ENCODE measurements at places on chromosomes 3 and 15.

- no peak for DNase-seq
Measured at GRCh38 chr3:58989163-58989562, 60.7 kb downstream of the CFAP20DC start.

DNA sequence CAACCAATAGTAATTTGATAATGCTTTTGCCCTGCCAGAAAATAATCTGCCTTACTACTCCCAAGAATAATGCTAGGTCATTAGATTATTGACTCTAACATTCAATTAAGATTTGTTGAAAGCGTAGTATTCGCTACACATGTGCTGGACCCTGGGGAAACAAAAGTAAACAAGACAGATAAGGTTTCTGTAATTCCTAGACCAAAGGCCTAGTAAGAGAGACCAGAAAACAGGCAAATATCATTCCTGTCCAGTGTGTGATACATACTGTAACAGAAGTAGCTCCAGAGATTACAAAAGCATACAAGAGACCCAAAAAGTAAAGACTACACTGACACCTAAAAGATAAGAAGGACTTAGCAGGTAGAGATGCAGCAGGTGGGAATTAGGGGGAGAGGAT, 60.8 kb downstream of the PLOD2 start:
- no peak for DNase-seq

GRCh38 chr3:81951106-81951505, 189.7 kb upstream of the GBE1 start:
- no peak for DNase-seq

DNA sequence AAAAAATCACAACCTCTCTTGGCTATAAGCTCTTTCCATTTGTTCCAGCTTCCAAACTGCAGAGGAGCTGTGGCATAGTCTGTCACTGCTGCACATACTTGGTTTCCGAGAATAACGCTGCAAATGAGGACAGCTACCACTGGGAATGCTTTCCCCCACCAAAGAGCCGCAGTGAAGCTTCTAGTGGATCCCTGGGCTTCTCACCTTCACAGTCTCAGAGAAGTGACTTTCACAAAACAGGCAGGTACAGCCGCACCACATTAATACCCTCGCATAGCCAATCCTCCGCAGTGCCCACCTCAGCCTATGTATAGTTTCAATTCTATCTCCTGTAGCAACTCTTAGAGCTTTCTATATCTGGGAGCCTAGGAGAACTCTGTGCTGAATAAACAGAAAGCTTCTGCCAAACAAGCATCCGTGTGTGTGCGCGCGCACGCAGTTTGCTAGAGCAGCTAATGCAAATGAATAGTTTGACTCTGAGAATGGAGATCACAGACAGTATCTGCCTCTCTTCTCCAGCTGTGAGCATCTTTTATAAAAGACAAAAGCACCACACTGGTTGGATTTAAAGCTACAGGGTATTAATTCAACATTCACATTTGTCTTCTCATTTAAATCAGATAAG, 81.9 kb upstream of the PLXND1 start:
- no peak for DNase-seq

DNA sequence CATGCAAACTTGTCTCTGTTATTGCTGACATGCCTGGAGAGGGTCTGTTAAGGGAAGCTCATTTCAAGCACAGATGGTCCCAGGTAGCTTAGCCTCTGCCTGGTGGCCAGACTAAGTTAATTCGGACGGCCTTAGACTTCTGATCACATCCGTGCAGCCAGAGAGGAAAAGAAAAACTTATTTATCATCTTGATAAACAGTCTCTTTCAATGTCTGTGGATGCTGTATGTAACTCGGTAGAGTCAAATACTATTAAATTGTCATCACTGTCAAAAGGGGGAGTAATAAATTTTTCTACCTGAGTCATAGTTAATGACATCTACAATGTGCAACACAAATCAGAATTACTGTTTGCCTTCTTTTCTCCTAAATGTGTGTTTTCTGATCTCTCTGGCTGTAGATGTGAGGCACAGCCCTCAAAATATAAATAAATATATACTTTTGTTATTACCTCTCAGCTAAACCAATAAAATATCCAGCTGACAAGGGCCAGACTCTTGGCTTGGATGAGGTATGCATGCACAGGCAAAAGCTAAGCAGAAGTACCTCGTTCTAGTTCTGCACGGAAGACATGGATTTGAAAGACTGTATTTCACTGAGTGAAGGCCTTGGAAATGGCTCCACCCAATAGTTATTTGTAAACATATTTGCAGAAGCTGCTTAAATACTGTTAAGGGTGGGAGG, 530.0 kb downstream of the TAFA4 start:
- no peak for DNase-seq

DNA sequence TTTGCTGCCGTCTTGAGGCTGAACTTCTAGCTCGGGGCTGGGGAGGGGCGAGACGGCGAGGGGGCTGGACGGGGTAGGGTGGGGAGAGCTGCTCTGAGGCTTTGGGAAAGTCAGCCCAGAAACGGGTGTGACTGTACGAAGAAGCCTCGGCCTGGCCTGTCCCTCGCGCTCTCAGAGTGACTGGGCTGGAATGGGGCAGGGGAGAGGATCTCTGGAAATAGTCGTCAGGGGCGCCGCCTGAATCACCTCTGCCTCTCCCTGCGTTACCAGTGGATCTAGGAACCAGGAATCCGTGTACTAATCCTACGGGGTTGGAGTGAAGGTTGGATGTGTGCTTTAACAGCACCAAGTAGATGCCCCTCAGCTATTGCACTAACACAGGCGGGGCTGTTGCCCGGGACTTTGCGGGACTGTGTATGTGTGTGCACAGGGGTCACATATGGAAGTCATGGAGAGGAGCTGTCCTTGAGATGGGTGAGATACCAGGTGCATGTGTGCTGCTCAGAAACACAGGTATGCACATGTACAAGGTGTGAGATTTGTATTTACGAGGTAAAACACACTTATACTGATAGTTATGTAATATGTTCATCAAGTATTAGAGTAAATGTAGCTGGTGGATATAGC, 591 bp downstream of the FOXL2NB start:
- no peak for DNase-seq

GRCh38 chr3:99176169-99176964, 274.9 kb upstream of the DCBLD2 start:
- DNase-seq, result no peak

DNA sequence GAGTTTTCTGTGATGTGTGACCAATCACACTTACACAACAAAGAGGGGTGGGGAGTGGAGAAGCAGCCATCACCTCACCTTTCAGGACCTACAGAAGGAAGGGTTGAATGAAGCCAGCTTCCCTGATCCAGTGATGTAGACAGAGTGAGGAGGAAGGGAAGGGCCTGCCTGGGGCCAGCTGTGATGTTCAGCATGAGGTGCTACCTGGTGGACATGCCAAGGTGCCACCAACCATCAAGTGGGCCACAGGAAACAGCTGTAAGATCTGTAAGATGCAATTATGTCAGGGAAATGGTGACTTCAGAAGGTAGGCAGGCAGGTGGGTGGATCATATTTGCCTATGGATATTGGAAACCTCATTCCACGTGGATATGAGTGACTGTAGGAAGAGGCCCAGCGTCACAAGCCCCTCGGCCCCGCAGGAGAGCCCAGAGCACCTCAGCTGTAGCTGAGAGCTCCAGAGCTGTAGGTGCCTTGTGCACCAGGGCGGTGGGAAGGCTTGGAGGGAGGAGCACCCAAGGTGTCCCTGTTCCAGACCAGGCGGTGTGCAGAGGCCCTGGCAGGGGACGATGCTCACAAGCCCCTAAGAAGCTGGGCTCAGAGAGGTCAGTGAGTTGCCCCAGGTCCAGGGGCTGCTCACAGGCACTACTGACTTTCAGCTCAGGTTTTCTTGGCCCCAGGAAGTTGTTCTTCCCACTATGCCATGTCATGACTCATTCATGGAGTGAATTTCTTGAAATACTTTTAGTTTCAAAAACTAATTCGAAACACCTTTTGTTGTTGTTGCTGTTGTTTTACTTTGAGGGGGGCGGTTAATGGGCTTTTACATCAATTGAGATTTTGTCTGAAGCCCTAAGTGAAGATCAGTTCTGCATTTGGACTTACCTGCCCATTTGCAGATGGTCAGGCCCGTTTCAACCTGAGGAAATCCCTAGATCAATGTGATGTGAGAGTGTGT, 94.2 kb upstream of the ALDH1A3 start:
- no peak for DNase-seq

DNA sequence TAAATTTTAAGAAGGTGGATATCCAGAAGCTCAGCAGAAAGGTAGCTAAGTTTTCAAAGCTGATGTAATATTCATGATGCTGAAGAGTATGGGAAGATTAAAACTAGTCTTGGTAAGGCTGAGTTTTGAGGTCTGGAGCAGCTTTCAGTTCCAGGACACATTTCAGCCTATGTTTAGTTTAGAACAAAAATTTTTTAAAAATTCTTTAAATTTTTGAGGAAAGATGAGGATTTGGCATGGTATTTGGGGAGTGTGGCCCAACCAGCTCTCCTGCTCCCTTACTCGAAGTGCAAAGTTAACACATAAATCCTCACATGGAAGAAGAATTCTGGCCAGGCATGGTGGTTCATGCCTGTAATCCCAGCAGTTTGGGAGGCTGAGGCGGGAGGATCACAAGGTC, 1039.1 kb downstream of the NAALADL2 start:
- no peak for DNase-seq

GRCh38 chr3:1087066-1087560, 5.7 kb upstream of the CNTN6 start:
- no peak for DNase-seq

DNA sequence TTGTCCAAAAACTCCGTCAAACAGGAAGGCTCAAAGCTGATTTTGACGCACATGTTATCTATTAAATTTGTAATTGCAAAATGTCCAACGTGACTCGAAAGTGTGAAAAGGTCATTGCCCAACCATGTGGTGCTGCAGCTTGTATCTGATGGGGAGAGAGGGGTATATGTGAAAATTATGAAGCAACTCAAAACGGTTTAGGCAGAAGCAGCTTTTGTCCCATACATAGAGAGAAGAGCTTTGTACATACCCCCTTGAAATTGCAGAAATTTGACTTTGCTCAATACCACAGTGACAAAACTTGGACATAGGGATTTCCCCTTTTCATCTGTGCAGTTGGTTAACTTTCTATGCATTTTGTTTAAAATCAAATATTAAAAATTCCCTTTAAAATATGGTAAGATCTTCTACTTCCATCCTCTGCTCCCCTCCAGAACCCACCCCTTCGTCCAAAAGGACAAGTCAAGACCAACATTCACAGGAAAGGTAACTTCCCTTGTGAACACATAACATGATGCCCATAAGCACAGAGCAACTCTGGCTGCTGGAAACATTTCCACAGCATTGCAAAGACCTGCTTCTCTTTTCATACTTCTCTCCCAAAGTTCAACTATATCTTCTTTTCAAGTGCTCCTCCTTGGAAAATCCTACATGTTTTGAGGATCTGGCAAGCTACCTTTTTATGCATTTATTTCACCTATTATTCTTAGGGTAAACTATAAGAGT, 253.7 kb upstream of the THBS1 start:
- no peak for DNase-seq

DNA sequence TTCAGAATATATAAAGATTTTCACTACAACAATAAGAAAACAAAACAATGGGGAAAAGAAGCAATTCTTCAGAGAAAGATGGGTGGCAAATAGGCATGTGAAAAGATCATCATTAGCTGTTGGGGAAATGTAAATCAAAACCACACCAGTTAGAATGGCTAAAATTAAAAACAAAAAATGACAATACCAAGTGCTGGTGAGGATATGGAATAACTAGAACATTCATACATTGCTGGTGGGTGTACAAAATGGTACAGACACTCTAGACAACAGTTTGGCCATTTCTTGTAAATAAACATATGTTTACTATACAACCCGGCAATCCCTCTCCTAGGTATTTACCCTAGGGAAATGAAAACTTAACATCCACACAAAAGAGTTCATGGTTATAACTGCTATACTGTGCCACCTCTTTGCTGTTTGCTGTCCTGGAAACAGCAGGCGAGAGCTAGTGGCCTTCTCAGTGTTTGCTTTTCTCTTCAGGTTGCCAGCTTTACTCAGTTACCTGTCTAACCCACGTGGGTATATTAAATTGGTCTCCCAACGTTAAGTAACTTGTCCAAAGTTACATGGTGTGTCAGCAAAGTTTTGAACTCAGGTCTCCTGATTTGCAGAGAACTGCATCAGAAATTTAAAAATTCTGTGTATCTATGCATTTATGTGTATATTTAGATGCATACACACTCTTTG, 4.6 kb upstream of the NIT2 start:
- no peak for DNase-seq

DNA sequence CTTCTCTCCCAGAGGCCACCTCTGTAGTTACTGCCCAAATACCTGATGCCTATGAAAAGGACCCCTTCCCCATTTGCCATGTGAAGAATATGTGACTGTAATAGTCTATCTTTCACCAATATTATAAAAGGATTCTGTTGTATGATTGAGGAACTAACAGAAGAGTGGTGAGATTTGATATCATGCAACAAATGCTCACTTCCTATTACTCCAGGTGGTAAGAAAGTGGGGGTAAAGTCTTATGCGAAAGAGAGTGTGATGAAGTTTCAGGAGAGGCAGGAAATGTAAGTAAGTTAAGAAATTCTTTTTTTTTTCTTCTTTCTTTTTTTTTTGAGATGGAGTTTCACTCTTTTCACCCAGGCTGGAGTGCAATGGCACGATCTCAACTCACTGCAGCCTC, 24.4 kb upstream of the RAP2B start:
- DNase-seq, result no peak

DNA sequence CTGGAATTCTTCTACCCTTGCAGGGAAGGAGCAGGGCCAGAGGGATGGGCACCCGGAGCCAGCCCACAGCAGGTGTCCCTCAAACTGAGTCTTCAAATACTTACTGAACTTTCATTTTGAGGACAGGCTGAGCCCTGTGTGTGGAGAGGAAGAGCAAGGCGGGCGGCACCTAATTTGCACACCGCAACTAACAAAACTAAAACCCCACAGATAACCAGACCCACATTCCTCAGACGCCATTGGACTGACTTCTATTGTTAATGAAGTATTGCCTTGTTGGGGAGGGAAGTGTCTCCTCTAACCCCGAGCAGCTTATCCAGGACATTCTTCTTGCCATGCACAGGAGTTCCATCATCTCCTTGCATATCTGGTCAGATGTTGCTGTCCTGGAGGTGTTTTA, 105.2 kb upstream of the NR2E3 start:
- DNase-seq, result no peak

DNA sequence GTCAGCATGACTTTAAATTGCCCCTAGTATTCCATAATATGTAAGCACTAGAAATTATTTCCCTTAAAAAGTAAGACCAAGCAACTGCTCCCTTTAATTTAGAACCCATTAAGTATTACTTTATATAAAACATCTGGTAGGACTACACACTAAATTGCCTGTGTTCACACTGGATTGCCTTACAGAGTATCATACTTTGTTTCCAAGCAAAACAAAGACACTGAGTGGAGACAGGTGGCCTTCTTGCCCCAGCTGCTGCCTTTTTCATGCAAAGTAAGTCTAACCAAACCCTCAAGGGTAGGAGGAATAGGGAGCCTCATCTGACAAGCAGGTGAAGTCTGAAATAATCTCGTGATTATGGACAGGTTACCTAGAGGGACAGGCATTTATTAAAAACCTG, 87.3 kb downstream of the PEX5L start:
- DNase-seq, result no peak

DNA sequence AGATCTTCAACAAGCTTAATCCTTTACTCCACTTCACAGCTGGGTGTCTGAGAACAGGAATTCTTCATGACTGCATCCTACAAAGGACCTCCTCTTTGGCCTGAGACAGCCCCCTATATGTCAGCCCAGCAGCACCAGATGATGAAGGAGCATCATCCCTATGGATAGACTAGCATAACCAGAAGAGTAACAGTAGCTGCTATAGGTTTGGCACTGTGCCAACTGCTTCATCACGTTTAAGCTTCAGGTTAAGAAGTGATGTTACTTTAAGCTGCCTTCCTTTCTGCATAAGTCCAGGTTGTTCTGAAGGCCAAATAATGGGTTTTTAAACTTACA, 50.6 kb downstream of the CMSS1 start:
- no peak for DNase-seq

GRCh38 chr15:101469520-101470288, 19.8 kb downstream of the PCSK6 start:
- no peak for DNase-seq
